H9 (cell line): ENCODE measurements at places on chromosomes 11 and 22.

DNA sequence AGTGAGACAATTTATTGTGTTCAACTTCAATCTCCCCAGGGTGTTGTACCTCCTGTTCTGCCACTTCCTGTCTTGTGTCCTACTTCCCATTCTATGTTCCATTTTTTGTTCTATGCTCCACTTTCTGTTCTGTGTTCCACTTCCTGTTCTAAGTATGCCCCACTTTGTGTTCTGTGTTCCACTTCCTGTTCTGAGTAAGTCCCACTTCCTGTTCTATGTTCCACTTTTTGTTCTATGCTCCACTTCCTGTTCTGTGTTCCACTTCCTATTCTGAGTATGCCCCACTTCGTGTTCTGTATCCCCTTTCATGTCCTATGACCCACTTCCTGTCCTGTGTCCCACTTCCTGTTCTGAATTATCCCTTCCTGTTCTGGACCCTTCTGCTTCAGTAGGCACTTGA is 732.7 kb downstream of the TBC1D22A start:
- no peak for DNase-seq

DNA sequence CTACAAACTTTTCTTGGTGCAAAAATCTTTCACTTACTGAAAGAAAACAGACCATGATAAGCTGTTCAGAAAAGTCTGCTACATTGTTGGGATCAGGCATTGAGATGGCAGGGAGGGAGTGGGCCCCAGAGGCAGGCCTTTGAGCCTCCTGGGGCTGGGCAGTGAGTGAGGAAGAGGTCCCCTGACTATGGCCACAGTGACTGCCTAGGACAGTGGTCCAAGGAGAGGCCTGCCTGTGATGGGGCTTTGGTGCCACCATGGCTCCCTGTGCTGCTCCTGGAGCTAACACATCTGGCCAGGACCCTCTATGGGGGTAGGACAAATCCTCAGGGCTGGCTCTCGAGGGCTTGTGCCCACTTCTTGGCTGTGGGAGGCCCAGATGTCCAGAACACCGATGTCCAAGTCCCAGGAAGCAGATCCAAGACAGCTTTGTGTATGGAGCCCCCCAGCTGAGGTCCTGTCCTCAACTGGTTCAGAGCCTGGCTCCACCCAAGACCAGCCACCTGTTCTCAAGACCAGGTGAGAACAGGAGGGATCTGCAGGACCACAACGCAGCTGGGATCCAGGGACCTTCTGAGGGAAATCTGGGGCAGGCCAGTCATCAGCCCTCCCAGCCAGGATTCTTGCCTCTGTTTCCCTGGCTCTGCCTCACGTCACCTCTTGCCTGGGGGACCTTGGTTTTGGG is 36.9 kb downstream of the PPM1F start:
- DNase-seq = no peak

GRCh38 chr11:118902336-118903203 is 18.9 kb downstream of the CXCR5 start:
- no peak for DNase-seq

DNA sequence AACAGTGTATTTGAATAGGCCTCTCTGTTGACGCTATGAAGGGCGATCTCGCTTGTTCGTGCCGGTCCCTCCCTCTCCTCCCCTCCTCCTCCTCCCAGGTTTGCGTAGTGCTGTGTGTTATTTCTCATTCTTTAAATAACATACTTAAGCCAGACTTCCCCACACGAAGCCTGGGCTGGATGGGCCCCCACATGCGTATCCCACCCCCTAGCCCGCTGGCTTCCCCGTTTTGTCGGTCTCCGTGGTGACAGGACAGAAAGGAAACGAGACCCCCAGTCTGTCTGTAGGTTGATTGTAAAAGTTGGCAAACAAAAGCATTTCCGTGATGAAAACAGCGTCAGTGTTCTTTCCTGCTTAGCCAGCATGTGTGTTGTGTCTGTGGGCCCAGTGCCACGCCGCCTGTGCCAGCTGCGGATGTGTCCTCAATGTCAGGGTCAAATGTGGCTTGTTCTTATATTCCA is 27.3 kb downstream of the FAM118A start:
- DNase-seq = no peak

DNA sequence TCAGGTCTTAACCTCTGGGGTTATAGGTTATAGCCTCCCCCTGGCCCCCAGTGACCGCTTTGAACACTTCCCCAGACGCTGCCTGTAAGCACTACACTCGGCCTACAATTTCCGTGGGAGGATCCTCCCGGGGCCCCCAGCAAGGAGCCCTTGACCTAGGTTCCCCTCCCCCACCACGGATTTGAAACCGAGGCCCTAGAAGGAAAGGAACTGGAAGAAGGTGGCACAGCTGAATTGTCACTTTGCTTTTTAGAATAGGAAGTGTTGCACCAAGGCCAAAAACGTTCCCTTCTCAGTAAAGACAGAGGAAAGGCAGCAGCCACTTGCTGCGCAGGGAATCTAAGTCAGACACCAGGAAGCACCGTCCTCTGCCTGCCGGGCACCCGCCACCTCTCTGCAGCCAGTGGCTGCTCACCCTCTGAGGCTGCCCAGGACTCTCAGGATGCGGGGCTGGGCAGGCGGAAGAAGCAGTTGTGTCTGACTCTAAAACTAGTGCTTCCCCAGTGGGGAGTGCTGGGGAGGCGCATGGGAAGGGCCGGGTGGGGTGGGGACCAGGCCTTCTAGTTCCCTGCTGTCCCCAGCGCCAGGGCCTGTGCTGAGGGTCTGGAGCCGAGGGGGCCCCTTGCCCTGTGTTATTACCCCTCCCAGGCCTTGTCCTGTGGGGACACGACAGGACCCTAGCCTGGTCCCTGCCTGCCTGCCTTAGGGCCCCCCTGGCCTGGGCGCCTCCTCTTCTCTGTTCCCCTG is 7.9 kb upstream of the FLRT1 start:
- DNase-seq = no peak

- peak; percentile 51 for DNase-seq
Measured at GRCh38 chr11:17864478-17864941, 129.9 kb downstream of the KCNC1 start.

GRCh38 chr11:47848700-47849155 is 578 bp upstream of the NUP160 start:
- DNase-seq = no peak

DNA sequence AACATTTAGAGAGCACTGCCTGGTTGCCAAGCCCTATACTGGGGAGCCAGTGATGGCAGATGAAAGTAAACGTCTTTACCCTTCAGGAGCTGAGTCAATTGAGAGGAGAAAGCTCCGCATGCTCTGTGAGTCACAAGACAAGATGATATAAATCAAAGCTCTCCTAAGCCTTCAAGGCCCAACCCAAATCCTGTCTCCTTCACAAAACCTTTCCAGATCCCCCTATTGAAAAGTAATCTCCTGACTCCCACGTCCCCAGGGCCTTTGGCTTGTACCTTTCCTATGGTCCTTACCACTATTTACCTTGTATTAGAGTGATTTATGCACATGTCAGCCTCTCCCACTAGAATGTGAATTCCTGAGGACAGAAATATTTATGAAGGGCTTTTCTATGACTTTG is 230.1 kb upstream of the TENM4 start:
- no peak for DNase-seq

DNA sequence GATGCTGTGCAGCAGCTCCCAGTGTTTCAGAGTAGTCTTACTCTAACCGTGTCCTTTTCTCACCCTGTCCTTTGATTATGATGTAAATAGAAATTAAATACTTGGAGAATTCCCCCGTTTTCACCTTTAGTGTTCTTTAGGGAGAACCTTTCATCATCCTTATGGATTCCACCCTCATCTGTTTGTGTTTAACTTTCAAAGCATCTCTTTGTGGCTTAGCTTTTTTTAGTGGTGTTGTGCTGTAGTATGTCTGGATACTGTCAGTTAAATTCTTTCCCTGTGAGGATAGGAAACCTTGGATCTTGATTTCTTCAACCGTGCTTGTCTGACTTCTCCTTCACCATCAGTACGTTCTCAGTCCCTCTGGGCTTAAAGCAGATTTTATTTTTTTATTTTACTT is 48.5 kb downstream of the PPP6R3 start:
- no peak for DNase-seq

DNA sequence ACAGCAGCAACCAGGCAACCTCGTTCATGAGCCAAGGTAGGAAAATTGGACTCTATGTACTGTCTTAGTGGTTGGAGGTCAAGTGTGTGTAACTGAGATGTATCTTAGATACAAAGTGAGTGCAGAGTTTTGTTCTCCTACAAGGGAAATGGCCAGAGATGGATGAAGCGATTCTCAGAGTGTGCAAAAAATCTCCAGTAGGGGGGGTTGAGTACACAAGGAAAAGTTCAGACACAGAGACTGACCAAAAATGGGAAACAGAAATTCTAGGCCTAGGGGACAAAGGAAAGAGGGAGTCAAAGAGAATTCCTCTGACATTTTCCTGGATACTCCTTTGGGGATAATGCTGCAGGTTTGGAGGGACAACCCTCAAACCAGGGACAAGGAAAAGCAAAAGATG is 38.2 kb upstream of the OR5AK2 start:
- no peak for DNase-seq

GRCh38 chr22:40203572-40203971 is 25.8 kb downstream of the TNRC6B start:
- no peak for DNase-seq

GRCh38 chr11:91846649-91847048 is 378.0 kb upstream of the FAT3 start:
- no peak for DNase-seq

DNA sequence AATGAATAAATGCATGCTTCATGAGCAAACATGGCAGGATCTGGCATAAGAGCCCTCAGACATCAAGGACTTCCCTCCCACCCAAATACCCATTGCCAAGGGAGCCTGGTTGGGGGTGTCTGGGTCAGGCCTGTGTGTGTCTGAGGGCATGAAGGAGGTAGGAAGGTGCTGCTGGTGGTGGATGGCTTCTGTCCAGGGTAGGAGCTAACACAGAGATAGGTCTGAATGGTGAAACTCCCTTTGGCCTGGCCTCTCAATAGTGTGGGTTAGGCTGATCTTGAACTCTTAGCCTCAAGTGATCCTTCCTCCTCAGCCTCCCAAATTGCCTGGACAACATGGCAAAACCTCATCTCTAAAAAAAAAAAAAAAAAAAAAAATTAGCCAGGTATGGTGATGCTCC is 2.8 kb downstream of the AMPD3 start:
- peak; percentile 14 for DNase-seq

- peak; percentile 14 for DNase-seq
Measured at GRCh38 chr11:76637491-76638269, 32.9 kb downstream of the LRRC32 start.

DNA sequence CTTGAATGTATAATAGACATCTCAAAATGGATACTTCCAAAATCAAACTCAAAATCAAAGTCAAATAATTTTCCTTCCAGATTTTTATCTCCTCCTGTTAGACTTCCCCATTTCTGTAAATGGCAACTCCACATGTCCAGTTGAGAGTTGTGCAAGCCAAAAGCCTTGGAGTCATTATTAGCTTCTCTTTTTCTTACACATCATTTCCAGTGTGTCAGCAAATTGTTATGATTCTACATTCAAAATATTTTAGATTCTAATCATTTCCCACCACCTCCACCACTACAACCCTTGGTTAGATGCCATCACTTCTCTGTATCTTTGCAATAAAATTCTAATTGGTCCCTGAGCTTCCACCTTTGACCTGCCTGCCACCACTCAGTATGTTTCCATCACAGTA is 155.7 kb downstream of the CNTN5 start:
- DNase-seq = no peak

- DNase-seq = no peak
Measured at GRCh38 chr11:34380696-34381095, 22.9 kb upstream of the ABTB2 start.

- DNase-seq = no peak
Measured at GRCh38 chr11:87879118-87879517, 296.1 kb downstream of the RAB38 start.

DNA sequence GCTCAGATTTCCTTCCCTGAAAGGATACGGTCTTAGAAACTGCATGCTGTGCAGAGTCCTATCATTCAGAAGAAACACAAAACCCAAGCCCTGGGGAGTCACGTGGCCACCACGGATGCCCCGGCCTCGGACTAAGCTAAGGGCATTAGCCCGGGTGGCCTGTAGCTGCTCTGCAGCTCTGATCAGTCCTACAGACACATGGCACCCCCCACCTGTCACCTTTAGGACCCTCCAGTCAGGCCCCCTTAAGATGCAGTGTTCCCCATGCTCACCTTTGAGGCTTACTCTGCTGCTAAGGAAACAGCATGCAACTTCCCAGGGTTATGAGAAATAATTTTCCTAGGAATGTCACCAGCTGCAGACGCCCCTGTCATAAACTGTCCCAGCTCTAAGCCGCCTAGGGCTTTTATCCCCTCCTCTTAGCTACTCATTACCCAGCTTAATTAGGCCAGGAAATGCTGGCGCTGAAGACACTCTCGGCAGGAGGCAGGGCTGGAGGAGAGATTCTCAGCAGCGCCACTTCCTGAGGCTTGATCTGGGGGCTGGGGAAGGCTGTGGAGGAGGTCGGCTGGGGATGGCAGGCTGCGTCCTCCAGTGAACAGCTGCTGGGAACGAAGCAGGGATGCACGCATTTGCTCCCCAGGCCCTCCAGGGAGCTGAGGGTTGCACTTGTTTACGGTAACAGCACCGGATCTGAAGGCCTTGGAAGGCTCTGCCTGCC is 47.2 kb upstream of the ADA2 start:
- peak; percentile 89 for DNase-seq

GRCh38 chr11:111945198-111945597 is 8.1 kb downstream of the DIXDC1 start:
- no peak for DNase-seq

DNA sequence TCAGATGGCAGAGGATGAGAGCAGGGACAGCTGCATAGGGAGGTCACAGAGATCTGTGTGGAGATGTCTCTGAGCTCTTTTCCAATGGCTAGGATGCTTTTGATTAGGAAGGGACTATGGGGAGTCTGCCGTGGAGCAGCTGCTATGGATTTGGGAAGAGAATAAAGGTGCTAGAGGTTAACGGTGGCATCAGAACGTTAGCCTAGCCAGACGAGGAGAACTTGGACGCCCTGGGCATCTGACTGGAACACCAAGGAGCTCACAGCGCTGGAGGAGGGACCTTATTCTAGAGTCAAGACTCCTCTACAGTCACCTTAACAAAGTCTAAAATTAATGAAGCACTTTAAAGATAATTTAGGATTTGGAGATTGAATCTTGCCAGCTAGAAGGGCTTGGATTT is 157.2 kb upstream of the B3GAT1 start:
- DNase-seq = no peak

- DNase-seq = no peak
Measured at GRCh38 chr22:41636467-41636866, 15.4 kb downstream of the XRCC6 start.

- no peak for DNase-seq
Measured at GRCh38 chr11:2432171-2432621, 12.1 kb downstream of the TRPM5 start.

- no peak for DNase-seq
Measured at GRCh38 chr22:38531251-38531938, 25.3 kb upstream of the DDX17 start.

DNA sequence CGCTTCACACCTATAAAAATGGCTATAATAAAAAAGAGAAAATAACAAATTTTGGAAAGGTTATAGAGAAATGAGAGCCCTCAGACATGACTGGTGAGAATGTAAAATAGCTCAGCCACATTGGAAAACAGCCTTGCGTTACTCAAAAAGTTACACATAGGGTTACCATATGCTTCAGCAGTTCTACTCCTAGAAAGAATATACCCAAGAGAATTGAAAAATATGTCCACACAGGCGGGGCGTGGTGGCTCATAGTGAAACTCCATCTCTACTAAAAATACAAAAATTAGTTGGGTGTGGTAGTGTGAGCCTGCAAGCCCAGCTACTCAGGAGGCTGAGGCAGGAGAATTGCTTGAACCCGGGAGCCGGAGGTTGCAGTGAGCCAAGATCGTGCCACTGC is 7.6 kb upstream of the JHY start:
- no peak for DNase-seq

- no peak for DNase-seq
Measured at GRCh38 chr11:324156-324555, 3.5 kb upstream of the IFITM3 start.
